ENCODE measurements at places on chromosomes 7 and 10.

DNA sequence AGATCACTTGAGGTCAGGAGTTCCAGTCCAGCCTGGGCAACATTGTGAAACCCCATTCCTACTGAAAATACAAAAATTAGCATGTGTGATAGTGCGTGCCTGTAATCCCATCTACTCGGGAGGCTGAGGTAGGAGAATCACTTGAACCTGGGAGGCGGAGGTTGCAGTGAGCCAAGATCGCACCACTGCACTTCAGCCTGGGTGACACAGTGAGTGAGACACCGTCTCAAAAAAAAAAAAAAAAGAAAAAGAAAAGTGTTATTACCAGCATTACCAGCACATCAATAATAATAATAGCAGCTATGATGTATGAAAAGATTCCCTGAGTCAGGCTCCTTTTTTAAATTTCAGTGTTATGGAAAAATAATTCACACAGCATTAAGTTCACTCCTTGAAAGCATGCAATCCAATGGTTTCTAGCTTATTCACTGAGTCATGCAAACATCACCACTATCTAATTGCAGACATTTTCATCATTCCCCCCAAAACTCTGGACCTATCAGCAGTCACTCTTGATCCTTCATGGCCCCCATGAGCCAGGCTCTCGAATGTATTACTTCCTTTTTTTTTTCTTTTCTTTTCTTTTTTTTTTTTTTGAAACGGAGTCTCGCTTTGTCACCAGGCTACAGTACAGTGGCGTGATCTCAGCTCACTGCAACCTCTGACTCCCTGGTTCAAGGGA lies 228.4 kb downstream of the FANK1 start:
- no peak for DNase-seq

DNA sequence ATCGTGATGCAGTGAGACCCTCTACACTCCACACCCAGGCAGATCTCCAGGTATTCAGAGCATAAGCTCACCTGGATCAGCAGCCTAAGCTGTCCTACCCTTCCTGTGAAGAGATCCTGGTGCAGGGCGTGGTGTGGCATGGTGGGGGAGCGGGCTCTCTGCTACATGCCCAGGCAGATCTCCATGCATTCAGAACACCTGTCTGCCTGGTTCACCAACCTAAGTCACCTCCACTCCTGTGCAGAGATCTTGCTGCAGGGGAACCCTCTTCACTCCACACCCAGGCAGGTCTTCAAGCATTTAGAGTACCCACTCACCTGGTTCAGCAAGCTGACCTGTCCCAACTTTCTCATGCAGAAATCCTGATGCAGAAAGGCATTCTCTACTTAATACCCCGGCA lies 394.4 kb upstream of the SEMA3A start:
- no peak for DNase-seq

DNA sequence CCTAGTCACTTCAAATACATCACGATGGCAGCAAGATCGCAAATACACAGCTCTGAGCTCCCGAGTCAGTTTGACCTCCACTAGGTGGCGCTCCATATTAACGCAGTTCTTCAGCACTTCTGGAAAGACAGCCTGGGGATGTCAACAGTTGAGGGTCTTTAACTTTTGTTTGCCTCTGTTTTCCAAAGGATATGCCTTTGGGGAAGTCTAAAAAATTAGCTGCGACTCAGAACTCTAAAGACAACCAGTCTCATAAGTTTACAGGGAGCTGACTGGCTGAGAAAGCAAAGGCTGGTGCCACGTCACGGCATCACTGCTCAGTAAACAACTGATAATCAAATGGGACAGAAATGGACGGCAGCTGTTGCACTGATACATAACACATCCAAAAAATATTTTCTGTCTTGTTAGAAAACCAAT lies 458.8 kb downstream of the SORCS1 start:
- DNase-seq: peak; percentile 73

DNA sequence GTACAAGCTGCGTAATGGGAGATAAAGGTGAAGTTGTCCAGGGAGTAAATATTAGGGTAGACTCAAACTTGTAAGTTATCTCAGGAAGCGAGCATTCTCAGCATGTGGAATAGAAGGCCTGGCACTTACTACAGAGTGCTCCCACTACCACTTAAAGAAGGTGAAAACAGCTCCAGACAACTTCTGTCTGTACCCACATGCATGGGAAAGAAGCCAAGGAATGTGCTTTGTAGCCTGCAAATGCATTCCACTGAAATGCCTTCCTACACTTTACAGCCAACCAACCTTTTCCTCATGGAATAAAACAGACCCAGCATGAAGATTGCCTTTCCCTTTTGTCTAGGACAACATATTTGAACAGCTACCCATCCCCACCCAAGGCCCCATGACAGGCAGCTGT lies 45.4 kb upstream of the NPSR1 start:
- no peak for DNase-seq

DNA sequence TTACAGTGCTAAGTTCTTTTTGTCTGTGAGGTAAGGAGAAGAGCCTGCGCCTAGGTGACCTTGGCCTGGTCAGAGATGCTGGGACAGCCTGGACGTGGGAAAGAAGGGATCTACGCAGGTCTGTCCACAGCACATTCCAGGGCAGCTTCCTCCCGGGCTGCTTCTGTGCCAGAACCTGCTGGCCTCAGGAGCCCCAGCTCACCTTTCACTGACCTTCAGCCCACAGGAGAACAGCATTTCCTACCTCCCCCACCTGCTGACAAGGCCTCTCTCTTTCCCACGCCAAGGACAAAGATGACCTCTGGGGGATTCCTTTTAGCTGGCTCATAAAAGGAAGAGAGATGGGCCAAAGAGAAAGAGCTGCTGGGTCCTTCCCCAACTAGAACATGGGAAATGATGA lies 260.6 kb downstream of the KCNMA1 start:
- no peak for DNase-seq

- no peak for DNase-seq
These were observed 216.9 kb upstream of the GLI3 start for GRCh38 chr7:42453931-42454361.

Data from ecto neural progenitor cell (in vitro differentiated cells).